AG04450 (cell line): ENCODE measurements at places on chromosomes 2 and 18. TPM values are rescaled to one million over a fixed set of nuclear protein-coding genes. Genes with fewer than 3 reads are reported as not detected.

Gene TMBIM1
- 91.4 and 105 TPM in 2 replicates for polyA plus RNA-seq

Gene HOXD8
- not detected in 2 replicates for polyA plus RNA-seq

Gene BCL11A
- 1.1 and 1.4 TPM in 2 replicates for polyA plus RNA-seq

Gene EDAR
- polyA plus RNA-seq, result not detected in 2 replicates

Gene ANKRD62
- polyA plus RNA-seq, result not detected in 2 replicates

Gene PREB
- polyA plus RNA-seq, result 44.9 and 57.3 TPM in 2 replicates

DNA sequence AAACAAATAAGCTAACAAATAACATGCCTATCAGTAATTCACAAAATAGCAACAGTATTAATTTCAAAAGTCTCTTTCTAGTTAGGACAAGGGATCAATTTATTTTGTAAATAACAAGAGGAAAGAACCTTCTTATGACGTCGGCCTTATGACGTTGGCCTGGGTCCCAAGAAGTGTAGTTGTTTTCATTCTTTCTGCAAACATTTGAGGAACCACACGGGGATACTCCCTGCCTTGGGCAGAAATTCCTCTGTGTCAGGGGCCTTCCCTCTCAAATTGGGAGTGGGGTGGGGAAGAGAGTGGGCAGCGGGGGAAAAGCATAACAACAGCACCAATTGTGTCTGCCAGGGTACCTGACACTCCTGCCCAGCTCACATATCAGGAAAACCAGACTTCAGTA is 1.3 kb downstream of the CCDC68 start:
- no peak for DNase-seq

DNA sequence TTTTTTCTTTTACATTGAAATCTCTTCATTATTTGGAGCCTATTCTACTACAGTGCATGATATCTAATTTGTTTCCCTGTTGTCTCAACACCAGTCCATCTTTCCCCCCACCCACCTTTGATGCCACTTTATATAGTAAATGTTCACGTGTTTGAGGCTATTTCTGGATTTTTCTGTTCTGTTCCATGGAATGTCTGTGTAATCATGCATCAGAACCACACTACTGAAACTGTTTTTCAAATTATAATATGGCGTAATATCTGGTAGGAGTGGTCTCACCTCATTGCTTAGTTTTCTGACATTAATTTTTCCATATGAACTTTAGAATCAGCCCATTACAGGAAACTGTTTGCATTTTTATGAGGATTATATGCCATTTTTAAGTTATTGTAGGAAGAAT is 19.1 kb upstream of the NARS1 start:
- no peak for DNase-seq
